ENCODE measurements at places on chromosomes 11 and 22.

DNA sequence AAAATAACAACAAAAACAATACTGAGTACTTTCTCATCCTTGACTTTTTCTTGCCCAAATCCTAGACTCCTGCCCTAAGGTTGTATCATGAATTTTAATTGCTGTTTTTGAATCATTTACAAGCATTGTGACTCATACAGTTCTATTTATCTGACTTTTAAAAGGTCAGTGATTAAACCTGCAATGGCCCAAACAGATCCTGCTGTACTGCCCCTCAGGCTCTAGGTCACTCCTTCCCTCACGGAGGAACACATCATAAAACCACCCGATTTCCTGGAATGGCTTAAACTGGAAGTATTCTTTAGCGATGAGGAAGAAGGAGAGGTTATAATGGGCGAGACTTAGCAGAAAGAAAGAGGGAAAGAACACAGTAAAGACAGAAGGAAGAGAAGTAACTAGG lies 12.3 kb downstream of the ARFGAP3 start:
- DNase-seq = no peak

GRCh38 chr11:9796854-9797253 lies 133.0 kb downstream of the SWAP70 start:
- no peak for DNase-seq

GRCh38 chr11:1542267-1542666 lies 29.8 kb downstream of the DUSP8 start:
- no peak for DNase-seq

GRCh38 chr11:66365711-66366619 lies 5.6 kb downstream of the SLC29A2 start:
- no peak for DNase-seq

DNA sequence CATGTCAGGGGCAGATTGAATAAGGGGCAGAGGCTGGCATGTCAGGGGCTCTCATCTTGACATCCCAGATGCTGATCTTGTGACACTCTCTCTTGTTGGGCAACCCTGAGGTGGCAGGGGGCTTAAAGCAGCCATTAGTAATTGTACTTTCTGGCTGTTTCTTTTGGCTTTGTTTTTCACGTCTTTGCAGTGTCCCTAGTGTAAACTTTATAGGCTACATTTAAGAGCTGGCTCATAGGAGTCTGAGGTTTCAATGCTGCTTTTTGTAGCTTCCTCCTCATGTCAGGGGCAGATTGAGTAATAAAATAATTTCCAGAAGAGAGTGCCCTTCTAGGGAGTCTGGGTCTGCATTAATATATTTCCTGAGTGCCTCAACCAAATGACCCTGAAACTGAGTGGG lies 86.1 kb downstream of the RAB38 start:
- no peak for DNase-seq

Data from natural killer cell (primary cell).